Stomach (tissue), 19 donors: ENCODE measurements at places on chromosomes 7 and 10.

DNA sequence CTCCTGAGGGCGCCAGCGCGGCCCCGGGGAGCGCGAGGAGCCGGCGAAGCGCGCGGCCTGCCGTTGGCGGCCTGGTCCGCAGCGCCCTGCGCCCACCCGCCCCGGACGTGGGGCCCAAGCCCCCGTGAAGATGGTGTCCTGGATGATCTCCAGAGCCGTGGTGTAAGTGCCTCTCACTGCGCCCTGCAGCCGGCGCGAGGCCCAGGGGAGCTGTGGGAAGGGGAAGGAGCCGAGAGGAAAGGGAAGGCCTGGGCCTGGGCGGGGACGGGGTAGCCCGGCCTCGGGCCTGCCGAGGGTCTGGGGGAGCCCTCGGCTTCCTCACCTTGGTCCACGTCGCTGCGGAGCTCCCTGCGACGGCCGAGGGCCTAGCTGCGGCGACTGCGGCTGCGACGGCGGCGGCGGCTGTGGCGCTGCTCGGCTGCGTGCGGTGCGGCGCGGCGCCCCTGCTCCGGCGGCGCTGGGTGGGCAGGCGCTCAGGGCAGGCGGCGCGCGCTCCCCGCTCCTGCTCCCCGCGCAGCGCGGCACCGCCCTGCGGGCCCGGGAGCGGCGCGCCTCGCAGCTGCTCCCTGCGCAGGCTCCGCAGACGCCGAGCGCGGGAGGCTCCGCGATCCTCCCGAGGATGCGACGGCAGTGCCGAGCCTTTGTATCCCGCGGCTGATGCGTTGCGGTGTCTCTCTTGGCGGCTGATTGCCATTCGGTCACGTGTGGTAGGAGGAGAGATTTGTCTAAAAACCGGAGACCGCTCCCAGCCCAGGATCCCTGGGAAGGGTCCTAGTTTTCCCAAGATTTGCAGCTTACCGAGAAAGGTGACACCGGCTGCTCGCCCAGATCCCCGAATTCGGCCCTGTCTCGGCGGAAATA, 445 bp downstream of the REEP3 start:
- peak; percentile 92 for DNase-seq

GRCh38 chr10:25068152-25069058, 52.0 kb downstream of the THNSL1 start:
- no peak for DNase-seq

DNA sequence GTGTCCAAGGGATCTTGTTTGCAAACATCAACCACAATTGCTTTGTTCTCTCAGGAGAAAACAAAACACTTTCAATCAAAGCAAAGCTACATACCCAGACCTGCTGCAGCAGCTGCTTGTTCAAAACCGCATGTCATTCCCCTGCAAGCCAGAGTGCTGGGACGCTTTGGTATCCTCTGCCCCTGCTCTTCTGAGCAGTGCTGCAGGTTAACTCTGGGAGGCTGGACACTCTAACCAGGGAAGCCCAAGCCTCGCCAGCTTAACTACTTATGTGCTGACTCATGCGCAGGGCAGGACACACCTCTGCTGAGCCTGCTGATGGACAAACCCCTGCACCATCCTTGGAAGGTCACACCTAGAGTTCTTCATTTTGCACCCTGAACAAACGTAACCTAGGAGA, 28.2 kb upstream of the ASAH2 start:
- DNase-seq: peak; percentile 16

GRCh38 chr10:126565441-126565840, 105.1 kb downstream of the C10orf90 start:
- DNase-seq: no peak

GRCh38 chr7:41156268-41156667, 546.6 kb downstream of the INHBA start:
- no peak for DNase-seq

- peak; percentile 85 for DNase-seq
Observed at GRCh38 chr10:25113191-25114035, 61.4 kb upstream of the GPR158 start.

GRCh38 chr7:158414002-158414401, 173.6 kb downstream of the PTPRN2 start:
- DNase-seq: no peak

- DNase-seq: peak; percentile 94
Observed at GRCh38 chr7:1532456-1533254, 2.2 kb downstream of the MAFK start.

- DNase-seq: no peak
Observed at GRCh38 chr10:42809676-42810075, 27.1 kb downstream of the BMS1 start.

- peak; percentile 64 for DNase-seq
Observed at GRCh38 chr10:101006593-101007098, 7.0 kb downstream of the LZTS2 start.

DNA sequence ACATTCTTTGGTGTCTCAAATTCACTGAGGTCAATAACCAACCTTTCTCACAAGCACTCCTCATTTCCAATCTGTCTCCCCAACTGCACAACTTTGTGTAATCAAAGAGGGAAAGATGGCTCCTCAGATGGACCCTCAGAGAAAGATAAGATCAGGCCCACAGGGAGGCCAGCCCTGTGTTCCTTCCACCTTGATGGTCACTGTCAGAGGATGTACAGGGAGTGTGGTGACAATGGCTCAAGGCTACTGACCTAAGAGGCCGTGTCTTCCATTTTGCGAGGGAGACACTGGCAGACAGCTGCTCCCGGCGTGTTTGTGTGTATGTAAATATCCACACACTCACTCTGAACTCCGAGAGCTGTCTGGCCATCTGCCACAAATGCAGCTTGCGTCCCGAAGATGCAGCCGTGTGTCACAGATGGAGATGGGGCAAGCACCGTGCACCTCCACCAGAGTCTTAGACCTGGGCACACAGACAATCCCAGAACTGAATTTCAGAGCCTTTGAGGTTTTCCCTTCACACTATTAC, 712.1 kb upstream of the NRP1 start:
- DNase-seq: peak; percentile 57

- no peak for DNase-seq
Observed at GRCh38 chr7:134029743-134030142, 97.4 kb upstream of the LRGUK start.

- no peak for DNase-seq
Observed at GRCh38 chr7:78074713-78075112, 276.1 kb downstream of the PHTF2 start.

DNA sequence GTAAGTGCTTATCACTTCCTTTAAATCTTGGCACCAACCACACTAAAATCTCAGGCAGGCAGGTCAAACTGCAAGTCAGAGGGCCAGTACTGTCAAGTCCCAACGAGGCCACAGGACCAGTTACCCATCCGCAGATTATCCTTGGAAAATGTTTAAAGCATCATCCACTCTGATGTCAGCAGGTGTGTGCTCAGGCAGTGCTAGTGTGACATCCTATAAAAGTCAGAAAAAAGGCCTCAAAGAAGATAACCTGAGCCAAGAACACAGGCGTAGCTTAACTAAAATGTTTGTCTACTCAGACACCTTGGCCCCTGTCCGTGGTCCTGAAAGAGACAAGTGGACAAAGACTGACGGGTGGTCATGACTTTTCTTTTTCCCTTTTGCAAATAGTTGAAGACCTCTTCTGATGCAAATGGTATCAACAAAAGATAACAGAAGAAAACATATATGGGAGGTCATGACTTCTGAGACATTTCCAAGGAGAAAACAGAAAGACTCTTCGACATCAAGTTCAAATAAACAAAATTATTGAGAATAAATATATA, 309.3 kb downstream of the KCNMA1 start:
- DNase-seq: peak; percentile 76

DNA sequence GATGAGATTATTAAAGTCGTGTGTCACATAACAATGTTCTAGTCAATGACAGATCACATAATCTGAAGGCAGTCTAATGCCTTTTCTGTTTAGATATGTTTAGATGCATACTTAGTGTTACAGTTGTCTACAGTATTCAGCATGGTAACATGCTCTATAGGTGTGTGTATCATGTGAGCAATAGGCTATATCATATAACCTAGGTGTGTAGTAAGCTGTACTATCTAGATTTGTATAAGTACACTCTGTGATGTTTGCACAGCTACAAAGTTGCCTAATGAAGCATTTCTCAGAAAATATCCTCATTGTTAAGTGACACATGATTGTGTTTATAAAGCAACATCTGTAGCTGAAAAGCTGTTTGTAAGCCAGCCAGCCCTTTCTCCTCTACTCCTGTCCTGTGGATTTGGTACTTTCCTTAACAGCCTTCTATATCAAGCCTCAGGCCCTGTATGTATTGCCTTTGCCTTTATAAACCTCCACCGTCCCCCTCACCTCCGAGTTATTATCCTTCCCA, 6.3 kb downstream of the HECTD2 start:
- DNase-seq: no peak

DNA sequence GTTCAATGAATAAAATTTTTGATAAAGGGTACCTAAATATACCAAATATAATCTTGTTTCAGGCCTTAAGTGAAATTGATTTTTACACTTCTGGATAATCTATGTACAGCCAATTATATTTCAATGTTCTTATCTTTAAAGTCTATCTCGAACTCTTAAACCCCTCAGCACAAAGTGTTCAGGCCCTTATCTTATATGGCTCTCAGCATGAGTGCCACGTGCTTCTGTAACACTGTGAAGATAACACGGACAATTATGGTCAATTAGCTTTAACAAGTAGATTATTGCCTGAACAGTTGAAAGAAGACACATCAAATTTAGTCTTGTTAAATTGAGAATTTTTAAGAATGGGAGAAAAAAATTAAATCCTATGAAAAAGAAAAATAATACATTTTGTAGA, 40.4 kb upstream of the DMTF1 start:
- no peak for DNase-seq

- DNase-seq: no peak
Observed at GRCh38 chr10:43354330-43354635, 17.2 kb upstream of the FXYD4 start.

DNA sequence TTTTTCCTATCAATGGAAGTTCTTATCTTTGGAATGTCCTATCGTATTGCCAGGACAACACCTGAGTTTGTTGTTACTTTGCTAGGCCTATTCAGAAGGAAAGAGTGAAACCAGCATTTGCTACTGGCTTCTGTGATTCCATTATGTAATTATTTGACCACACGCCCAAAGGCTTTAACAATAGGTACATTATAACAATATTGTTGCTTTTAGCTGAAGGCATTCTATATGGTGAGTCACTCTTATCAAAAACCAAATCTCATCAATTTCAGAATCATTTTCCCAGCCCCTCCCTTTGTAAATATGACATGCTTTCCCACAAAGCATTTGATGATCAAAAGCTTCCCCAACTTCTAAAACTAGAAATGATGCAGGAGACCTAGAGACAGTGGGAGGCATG, 294.4 kb upstream of the NEBL start:
- peak; percentile 60 for DNase-seq

GRCh38 chr7:157633465-157634185, 296.8 kb downstream of the DNAJB6 start:
- DNase-seq: no peak

- DNase-seq: no peak
Observed at GRCh38 chr10:27525819-27526218, 21.7 kb downstream of the RAB18 start.

DNA sequence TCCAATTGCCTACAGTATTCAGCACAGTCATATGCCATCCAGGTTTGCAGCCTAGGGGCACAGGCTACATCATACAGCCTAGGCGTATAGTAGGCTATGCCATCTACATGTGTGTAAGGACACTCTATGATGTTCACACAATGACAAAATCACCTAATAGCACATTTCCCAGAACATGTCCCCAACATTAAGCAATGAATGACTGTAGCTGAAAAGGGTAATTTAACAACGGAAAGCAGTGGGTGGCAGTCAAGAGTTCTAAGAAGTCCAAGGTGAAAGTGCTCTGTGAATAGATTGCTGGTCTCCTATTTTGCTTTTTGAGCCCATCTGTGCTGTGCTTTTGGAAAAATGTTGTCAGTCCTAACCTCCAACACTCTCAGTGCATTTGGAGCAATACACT, 162.6 kb downstream of the KLF6 start:
- no peak for DNase-seq

DNA sequence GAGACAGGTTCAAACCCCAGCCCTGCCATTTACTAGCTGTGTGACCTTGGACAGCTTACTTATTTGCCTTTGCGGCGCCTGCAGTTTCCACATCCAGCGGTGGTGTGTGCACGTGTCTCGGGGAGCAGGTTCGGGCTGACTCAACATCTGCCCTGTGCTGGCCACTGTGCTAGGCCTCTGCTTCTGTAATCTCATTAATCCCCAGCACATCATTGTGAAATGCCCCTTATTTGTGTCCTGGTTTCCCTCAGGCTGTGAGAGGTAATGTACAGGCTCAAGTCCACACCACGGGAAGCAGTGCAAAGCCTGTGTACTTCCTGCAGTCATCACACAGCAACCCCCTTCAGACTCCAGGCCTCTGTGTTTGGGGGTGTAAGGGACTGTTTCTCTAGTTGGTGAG, 285.7 kb downstream of the RPS24 start:
- DNase-seq: no peak

DNA sequence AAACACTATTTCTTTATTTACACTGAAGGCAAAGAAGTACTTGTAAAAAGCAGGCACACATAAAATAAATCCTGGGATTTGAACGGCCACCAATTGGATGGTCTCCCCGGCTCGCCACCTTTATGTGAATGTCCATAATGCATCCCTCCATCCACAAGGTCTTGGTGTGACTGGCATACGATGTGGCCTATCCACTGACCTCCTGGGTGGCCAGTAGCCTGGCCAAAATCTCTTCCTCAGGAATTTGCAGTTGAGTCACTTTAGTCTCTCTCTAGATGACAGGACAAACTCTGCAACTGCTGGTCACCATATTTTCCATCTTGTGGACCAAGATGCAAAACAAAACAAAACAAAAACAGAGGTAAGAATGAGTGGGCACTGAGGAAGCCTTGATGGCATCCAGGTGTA, 39.1 kb downstream of the CDK1 start:
- no peak for DNase-seq

- DNase-seq: peak; percentile 24
Observed at GRCh38 chr10:124340033-124340760, 78.5 kb downstream of the OAT start.

DNA sequence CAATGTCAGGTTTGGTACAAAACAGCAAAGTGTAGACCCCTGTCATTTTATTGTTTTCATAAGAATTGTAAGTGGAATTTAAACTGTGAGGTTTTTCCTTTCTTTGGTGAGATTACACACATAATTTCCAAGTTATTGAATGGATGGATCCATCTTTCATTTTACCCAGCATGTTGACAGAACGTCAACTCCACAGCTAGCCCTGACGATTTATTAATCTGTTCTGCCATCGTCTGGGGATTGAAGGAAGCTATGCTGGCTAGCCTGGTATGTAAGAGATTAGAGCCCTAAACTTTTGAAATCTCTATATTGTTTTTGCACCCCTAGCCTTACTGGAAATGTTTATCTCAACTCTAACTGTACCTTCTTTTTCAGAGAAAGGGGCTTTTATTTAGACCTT, 8.6 kb downstream of the WNT16 start:
- no peak for DNase-seq

DNA sequence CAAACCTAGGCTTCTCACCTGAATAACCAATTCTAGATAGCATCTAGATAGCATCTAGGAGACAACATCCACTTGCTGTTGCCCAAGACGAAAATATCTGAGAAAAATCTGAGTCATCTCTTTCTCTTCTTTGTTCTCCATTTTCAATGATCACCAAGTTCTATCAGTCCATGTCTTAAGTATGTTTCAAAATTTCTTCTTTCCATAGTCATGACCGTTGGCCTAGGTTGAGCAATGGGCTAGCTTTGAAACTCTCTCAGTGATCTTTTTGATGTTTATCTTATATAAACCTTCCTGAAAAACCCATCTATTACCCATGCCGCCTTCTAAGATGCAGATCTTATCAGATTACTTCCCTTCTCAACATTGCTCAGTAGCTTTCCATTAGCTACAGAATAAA, 23.4 kb upstream of the CASD1 start:
- no peak for DNase-seq
